Thoracic aorta (tissue), 2 donors: ENCODE measurements at places on chromosomes 5 and 9.

GRCh38 chr9:71765693-71766092 is 2.6 kb downstream of the CEMIP2 start:
- no peak for DNase-seq
- no peak overlapping the region for H3K27ac ChIP-seq
- H3K4me1 ChIP-seq: peaks cover 21% of the 10 kb centered on the region
- H3K36me3 ChIP-seq: no peaks in the 10 kb centered on the region

DNA sequence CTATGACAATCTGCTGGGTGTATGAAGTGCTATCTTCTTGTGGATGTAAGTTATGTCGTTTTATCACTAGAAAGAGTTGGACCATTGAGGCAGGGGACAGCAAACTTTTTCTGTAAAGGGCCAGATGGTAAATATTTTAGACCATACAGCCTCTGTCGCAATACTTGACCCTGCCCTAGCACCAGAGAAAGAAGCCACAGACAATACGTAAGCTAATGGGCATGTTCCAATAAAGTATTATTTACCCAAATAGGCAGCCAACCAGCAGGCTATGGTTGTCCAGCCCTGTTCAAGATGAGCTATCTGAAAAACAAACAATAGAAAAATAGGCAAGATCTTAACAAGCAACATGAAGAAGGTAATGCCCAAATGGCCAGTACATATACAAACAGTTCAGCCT is 36.4 kb downstream of the MTX3 start:
- H3K27ac ChIP-seq: no peak overlapping the region
- no peak overlapping the region for H3K4me3 ChIP-seq
- no peaks in the 10 kb centered on the region for H3K36me3 ChIP-seq
- H3K27me3 ChIP-seq: no peaks in the 10 kb centered on the region

- no peaks in the 10 kb centered on the region for H3K36me3 ChIP-seq
- H3K4me1 ChIP-seq: no peaks in the 10 kb centered on the region
- H3K4me3 ChIP-seq: no peak overlapping the region
- no peaks in the 10 kb centered on the region for H3K27me3 ChIP-seq
- H3K27ac ChIP-seq: no peak overlapping the region
Observed at GRCh38 chr5:5505815-5506214, 83.3 kb downstream of the ICE1 start.

DNA sequence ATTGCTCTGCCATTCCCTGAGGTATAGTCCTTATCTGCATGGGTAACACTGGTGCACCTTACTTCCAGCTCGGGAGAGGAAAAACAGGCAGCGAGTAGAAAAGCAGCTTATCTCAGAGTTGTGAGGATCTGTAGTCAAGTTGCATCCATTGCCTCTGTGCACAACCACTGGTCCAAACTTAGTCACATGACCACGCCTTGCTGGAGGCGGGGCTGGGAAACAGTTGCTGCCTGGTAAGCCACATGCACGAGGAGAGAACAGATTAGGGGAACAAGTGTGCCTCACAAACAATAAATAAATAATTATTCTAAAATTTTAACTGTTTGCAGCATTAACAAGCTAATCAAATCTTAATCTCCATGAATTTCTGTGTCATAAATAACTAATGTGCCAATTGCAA is 18.6 kb downstream of the ZNF622 start:
- H3K4me3 ChIP-seq: no peak overlapping the region
- H3K27me3 ChIP-seq: no peaks in the 10 kb centered on the region
- H3K36me3 ChIP-seq: peaks cover 34% of the 10 kb centered on the region
- no peaks in the 10 kb centered on the region for H3K4me1 ChIP-seq
- no peak for DNase-seq
